ENCODE measurements at places on chromosomes 6 and 20.

- no peak for DNase-seq
Measured at GRCh38 chr6:30922447-30922852, 8.4 kb downstream of the VARS2 start.

- no peak for DNase-seq
Measured at GRCh38 chr6:114064862-114065261, 93.9 kb upstream of the HDAC2 start.

- no peak for DNase-seq
Measured at GRCh38 chr6:127812985-127813698, 87.7 kb downstream of the THEMIS start.

- no peak for DNase-seq
Measured at GRCh38 chr20:37231947-37232630, 29.5 kb downstream of the GHRH start.

- peak; percentile 32 for DNase-seq
Measured at GRCh38 chr6:144661116-144661806, 376.1 kb downstream of the UTRN start.

DNA sequence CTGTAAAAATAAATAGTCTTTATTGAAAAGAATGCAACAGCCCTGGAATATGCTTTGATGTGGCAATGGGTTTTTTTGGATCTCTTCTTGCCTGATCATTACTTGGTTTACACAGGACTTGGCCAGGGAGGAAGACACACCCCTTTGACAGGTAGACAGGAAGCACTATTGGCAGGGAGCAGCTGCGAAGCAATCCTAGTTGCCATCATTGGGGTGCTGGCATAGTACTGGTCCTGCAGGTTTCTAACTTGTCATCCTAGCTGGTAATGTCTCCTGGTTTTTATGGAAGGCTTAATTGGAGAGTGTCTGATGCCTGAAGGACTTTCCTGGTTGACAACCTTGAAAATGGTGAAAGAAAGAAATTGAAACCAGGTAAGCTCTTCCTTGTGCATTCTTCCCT, 71.2 kb upstream of the CCN6 start:
- DNase-seq: no peak

DNA sequence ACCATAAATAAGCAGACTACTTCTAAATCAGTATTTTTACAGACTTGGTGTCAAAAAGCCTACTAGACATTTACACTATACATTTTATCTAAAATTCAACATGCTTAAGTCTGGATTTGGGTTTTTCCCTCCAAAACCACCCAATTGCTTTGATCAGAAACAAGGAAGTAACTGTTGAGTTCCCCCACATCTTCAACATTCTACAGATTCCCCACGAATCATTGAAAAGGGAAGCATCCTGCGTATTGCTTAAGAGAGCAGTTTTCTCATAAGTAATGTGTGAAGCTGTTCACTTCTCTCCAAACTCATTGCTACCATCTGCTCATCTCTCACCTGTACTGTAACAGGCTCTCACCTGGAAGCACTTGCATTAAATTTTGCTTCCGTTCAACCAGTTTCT, 36.4 kb upstream of the RNF144B start:
- no peak for DNase-seq

DNA sequence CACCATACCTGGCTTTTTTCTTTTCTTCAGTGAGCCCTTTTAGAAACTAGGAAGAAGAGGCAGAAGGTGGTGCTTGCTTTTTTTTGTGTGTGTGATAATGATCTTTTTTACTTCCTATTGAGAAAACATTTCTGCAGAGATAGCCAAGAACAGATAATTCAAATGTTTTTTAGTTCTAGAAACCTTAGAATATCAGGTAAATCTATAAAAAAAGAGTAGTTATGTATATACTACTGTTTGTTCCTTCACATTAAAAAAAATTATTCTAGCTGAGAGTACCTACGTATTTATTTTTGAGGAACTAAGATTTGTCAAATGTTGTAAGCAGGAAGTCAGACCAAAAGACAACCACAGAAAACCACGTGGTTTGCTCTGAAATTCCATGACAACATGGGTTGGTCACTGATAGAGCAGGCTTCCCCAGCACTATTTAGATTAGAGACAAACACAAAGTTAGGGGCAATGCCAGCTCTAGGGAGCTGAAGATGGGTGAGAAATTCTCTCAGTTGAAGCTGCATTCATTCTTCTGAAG, 12.8 kb downstream of the STK4 start:
- no peak for DNase-seq

- DNase-seq: no peak
Measured at GRCh38 chr6:43695967-43696291, 8.3 kb upstream of the MRPS18A start.

GRCh38 chr6:41707565-41708200, 27.7 kb downstream of the TFEB start:
- no peak for DNase-seq

GRCh38 chr6:137989664-137990063, 117.6 kb downstream of the PERP start:
- no peak for DNase-seq

DNA sequence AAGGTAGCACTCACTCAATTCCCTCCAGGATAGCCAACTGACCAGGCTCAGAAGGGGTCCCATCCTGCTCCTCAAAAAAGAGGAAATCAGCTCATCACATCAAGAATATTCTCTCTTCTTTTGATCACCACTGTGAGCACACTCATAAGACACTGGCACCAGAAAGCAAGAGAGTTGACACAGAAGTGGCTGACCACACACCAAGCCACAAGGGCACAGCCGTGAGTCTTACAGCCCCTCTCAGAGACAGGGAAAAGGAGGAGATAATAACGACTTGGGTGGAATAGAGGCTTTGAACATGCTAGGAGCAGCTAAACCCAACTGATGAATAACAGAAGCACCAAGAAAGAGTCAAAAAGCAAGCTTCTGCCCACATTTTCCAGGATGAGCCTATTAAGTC, 249.1 kb upstream of the PREP start:
- no peak for DNase-seq

GRCh38 chr6:139801571-139802321, 427.3 kb upstream of the CITED2 start:
- DNase-seq: no peak

- no peak for DNase-seq
Measured at GRCh38 chr20:49970498-49970897, 12.3 kb upstream of the SNAI1 start.

DNA sequence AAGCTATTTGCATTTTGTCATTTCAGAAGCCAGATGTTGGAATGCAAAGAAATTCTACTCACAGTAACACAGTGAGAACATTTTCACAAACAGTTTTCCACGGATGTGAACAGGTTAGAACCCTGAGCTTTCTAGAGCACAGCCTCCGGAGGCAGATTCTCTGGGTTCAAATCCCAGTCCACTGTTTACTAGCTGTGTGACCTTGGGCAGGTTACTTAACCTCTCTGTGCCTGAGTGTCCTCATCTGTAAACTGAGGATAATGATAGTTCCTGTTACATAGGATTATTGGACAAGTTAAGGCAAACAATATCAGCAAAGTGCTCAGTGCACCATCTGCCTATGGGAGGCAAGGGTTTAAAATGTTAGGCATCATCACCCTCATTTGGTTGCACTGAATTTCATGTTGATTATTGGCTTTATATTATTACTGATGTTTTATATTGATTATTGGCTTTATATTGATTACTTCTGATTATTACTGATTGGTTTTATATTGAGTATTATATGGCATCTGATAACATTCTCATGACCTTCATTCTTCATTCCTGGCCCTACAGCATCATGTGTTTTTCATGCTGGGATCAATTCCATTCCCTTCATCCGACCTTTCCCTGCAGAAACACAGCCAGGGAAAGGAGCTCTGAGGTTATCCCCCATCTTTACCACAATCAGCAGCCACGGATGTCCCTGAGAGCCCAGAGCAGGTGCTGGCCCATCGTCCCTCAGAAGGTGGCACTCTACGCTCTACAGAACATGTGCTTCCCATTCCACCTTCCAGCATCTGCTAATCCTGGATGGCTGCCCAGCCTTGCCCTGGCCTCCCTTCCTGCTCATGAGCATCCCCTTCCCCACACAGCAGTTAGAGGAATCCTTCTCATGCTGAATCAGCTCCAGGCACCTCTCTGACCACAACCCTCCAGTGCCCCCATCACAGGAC, 283.1 kb downstream of the PREX1 start:
- no peak for DNase-seq

GRCh38 chr6:17470202-17470937, 77.0 kb downstream of the CAP2 start:
- DNase-seq: no peak

- DNase-seq: no peak
Measured at GRCh38 chr20:63744574-63745423, 5.2 kb downstream of the SLC2A4RG start.

DNA sequence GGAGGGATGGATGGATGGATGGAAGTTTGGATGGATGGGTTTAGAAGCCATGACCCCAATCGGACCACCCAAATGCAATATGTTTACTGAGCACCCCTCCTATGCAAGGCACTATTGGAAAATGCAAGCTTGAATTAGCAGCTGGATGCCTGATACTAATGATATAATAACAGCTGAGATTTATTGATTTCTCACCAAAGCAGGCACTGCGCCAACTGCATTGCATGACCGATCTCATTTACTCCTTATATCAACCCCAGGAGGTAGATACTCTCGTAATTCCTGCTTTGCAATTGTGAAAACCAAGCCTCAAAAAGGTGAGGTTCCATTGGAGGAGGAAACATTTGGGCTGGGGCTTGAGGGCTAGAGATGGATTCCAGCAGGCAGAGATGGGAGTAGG, 89.7 kb downstream of the KCNB1 start:
- DNase-seq: no peak

- DNase-seq: peak; percentile 55
Measured at GRCh38 chr6:162856885-162857284, 129.1 kb downstream of the PACRG start.

DNA sequence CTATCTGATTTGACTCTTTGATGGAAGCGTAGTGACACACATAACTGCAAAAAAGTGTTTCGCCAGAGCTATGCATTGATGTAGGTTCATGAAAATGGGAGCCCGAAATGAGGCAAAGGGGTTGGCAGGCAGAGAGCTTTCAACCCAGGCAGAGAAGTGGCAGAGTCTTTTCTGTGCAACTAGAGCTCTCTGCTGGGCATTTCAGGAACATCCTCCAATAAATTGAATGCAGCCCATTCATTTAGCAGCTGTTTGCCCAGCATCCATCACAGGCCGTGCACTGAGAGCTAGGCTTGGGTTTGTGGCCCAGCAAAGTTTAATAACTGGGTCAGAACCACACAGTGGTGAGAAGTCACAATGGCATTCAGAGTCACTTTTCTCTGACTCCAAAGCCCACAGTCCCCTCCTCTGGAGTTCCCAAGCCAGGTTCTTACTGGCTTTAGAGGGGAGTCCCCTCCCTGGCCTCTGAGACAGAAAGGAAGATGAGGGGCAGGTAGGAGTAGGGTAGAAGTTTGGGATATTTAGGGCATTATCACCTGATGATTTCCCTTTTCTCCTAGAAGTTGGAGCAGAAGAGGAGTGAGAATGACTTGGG, 31.8 kb upstream of the ELMO2 start:
- no peak for DNase-seq

DNA sequence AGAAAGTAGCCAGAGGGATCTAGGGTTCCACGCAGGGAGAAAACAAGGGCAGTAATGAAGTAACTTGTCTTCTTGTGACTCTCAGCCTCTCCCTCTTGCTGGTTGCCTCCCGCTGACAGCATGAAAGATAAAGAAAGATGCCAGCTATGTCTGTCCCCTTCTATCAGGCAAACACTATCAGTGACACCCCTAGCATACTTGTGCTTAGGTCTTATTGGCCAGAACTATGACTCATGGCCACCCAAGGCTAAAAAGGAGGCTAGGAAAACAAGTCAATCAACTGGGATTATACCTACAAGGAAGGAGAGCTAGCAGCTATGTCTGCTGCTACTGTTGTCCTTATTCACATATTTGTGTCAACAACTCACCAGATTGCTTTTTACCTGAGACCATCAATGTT, 206.8 kb upstream of the SOX4 start:
- DNase-seq: no peak

- no peak for DNase-seq
Measured at GRCh38 chr20:41145317-41145716, 8.0 kb downstream of the PLCG1 start.

- no peak for DNase-seq
Measured at GRCh38 chr6:156169371-156169770, 607.8 kb upstream of the ARID1B start.

DNA sequence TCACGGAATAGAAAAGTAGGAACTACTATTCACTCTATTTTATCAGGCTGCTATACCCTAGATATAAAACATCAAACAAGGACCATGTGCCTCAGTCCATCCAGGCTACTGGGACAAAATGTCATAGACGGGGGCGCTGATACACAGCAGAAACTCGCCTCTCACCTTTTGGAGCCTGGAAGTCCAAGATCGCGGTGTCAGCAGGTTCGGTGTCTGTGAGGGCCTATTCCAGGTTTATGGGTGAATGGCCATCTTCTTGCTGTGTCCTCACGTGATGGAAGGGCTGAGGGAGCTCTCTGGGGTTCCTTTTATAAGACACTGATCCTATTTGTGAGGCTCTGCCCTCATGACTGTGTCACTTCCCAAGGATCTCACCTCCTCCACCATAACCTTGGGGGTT, 89.5 kb downstream of the DLL1 start:
- no peak for DNase-seq

DNA sequence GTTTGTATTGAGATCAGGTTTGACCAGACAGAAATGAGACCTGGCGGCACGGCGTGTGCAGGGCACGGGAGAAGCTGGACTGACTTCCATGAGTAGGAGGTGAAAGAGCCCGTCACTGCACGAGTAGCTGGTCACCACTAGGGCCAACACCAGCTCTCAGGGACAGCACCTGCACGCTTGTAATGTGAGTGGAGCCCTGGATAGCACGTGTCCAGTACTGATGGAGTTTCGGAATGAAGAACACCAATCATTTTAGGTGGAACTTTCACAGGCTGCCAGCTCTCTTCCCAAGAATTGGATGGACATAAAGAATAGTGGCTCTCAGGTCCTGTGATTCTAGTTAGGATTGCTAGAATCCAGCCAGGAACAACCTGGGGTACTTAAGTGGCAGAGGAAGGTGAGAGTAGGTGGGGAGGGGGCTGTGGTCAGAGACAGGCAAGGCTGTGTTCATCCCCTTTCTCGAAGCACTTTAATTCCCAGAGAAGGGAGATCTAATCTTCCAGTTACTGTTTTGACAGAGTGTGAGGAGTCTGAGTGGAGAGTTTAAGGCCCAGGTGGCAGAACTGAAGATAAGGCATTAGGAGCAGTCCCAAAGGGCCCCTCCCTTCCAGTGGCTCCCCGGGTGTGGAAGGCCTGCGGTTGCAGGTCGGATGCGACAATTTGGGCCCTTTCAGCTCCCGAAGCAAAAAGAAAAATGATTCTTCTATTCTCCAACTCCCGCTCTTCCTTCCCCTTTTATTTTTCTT, 314.8 kb downstream of the QKI start:
- no peak for DNase-seq

DNA sequence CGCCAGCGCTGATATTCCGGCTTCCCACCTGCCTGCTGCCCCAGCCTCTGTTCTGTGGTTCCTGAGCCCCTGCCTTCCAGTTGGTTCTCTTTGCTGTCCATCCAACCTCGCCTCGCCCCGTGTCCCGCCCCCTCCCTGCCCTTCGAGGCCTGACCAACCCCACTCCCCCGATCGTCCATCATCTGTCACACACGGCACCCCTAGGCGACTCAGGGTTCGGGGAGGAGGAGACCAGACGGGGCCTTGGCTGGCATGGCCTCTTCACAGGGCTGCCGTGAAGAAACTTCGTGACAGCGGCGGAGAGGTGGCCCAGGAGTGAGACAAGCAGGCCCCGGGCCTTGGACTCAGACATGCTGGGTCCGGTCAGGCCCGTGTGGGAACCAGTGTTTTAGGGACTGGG, 226.1 kb downstream of the QKI start:
- DNase-seq: no peak

GRCh38 chr6:64064919-64065318, 429.3 kb downstream of the PHF3 start:
- no peak for DNase-seq
